ENCODE measurements at places on chromosomes 11 and 22. TPM values are rescaled to one million over a fixed set of nuclear protein-coding genes. Genes with fewer than 3 reads are reported as not detected.

ESRRA gene
- total RNA-seq: 36.1 TPM

RIMBP3C gene
- not detected for total RNA-seq

LDHAL6A gene
- not detected for total RNA-seq

ARHGAP8 gene
- 48.7 TPM for total RNA-seq

- DNase-seq: no peak
- H3K4me1 ChIP-seq: no peaks in the 10 kb centered on the region
- H3K4me3 ChIP-seq: no peak overlapping the region
- H3K36me3 ChIP-seq: no peaks in the 10 kb centered on the region
- no peaks in the 10 kb centered on the region for H3K27me3 ChIP-seq
- no peak overlapping the region for H3K27ac ChIP-seq
These were observed 132.4 kb upstream of the ZC3H12C start for GRCh38 chr11:109960831-109961230.

- no peaks in the 10 kb centered on the region for H3K36me3 ChIP-seq
- H3K27me3 ChIP-seq: peaks cover 64% of the 10 kb centered on the region
- DNase-seq: no peak
- H3K4me1 ChIP-seq: peaks cover 41% of the 10 kb centered on the region
- H3K27ac ChIP-seq: no peak overlapping the region
These were observed 537 bp downstream of the SCN4B start for GRCh38 chr11:118152020-118152551.

DNA sequence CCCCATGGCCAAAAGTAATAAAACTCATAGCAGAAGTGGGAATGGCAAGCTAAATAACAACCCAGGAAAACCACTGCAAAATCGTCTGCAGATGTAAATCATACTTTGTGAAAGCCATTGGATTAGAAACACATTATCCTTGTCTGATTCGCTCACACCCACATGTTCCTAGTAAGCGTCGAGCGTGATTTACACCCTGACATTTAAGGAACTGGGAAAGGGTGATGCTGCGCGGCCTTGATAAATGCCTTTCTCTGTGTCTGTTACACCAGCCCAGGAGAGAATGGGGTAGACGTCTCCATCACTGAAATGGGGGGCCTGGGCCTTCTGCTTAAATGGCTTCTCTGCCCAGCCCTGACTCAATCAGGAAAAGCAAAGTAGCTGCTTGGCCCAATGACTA lies 162.7 kb downstream of the NTM start:
- peaks cover 6% of the 10 kb centered on the region for H3K4me1 ChIP-seq
- no peaks in the 10 kb centered on the region for H3K27me3 ChIP-seq
- H3K4me3 ChIP-seq: no peak overlapping the region
- no peaks in the 10 kb centered on the region for H3K36me3 ChIP-seq
- H3K27ac ChIP-seq: no peak overlapping the region

DNA sequence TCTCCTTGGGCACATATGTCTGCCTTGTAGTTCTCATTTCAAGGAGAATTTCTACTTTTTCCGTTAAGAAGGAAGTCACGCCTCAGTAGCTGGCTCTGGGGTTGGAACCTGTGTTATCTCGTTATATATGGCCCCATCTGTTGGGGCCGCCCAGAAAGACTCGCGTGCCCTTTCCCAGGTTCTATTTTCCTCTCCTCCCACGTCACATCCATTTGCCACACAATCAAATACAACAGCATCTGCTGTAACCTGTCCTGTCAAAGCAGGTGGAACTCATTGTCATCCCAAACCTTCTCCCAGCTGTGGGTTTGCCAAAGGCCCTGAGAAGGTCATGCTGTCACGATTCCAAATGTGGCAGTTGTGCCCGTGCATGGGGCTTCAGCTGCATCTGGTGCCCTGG lies 213.1 kb upstream of the ZBED5 start:
- H3K4me1 ChIP-seq: peaks cover 11% of the 10 kb centered on the region
- no peaks in the 10 kb centered on the region for H3K36me3 ChIP-seq
- no peaks in the 10 kb centered on the region for H3K27me3 ChIP-seq
- H3K4me3 ChIP-seq: no peak overlapping the region

GRCh38 chr11:6667733-6668374 lies 12.2 kb upstream of the DCHS1 start:
- no peak for DNase-seq
- no peak overlapping the region for H3K27ac ChIP-seq
- no peaks in the 10 kb centered on the region for H3K36me3 ChIP-seq
- no peaks in the 10 kb centered on the region for H3K27me3 ChIP-seq
- H3K4me3 ChIP-seq: no peak overlapping the region

DNA sequence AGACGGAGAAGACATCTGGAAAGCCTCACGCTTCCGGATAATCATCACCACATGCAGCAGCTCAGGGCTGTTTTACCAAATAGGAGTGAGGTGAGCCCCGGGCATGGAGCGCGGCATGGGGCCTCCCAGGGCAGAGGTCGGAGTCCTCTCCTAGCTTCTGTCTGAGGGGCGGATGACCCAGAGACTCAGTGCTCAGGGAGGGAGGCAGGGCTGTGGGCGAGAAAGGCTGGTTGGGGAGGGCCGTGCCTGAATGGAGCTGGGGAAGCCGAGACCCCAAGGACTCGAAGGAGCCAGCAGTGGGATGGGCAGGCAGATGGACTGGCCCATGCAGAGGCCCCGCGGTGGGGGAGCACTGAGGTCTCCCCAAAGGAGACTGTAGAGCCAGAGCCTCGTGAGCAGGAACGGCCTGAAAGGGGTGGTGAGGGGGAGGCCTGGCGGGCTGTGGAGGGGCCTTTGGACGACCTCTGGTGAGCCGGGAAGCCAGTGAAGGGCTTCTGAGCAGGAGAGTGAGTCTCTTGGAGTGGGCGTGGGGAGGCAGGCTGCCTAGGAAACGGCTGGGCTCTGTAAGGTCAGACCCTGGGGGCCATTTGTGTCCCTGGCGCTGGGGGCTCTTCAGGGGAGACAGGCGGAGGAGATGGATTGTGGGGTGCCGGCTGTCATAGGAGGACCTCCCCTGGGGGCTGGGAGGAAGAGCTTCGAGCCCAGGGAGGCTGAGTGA lies 24.7 kb upstream of the PANX2 start:
- no peak overlapping the region for H3K4me3 ChIP-seq
- no peak overlapping the region for H3K27ac ChIP-seq
- no peaks in the 10 kb centered on the region for H3K4me1 ChIP-seq
- DNase-seq: no peak
- H3K36me3 ChIP-seq: no peaks in the 10 kb centered on the region
- H3K27me3 ChIP-seq: no peaks in the 10 kb centered on the region

GRCh38 chr11:106466521-106467080 lies 389.1 kb downstream of the AASDHPPT start:
- DNase-seq: no peak
- H3K4me3 ChIP-seq: no peak overlapping the region
- H3K36me3 ChIP-seq: no peaks in the 10 kb centered on the region

DNA sequence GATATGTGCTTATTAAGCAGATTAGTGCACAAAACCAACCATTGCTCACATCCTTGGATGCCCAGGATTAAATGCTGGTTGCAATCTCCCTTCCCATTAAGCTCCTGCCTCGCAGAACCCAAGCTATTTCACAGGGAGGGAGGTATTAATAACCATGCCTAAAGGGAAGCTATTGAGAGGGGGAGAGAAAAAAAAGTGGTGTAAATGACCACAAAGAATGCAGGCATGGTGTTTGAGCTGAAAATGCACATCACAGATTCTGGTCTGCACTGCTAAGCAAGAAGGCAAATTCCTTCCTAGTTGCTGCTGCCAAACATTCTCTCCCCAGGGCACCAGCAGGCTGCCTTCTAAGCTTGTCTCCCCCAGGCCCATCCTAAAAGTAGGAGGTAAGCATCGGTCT lies 92.0 kb upstream of the ISX start:
- H3K27ac ChIP-seq: no peak overlapping the region
- DNase-seq: no peak
- H3K36me3 ChIP-seq: no peaks in the 10 kb centered on the region
- no peaks in the 10 kb centered on the region for H3K27me3 ChIP-seq

DNA sequence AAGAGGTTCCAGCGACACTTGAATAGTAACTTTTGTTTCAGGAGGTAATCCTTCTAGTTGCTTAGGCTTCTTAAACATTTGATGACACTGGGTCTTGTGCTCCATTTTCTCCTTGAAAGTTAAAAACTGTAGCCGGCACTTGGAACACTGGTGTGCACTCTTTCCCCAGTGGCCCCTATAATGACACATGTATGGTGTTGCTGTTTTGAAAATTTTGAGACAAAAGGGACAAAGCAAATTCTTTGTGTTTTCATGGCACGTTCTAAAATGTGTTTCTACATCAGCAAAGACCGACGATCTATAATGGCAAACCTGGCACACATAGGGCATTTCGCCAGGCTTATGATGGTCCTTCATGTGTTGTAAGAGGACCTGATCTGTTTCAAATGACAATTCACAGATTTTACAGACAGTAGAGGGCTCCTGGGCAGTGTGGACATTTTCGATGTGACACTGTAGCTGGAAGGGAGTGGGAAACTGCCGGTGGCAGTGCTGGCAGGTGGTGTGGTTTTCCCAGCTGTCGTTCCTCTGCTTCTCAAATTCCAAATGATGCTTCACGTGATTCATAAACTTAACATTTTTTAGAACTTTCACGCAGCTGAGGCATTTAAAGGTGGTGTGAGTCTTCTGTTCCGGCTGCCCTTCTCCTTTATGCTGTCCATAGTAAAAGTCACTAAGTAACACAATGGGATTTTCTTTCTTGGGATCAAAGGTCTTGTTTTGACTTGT lies 20.5 kb downstream of the ZNF280B start:
- peaks cover 8% of the 10 kb centered on the region for H3K36me3 ChIP-seq
- no peak overlapping the region for H3K4me3 ChIP-seq
- H3K4me1 ChIP-seq: no peaks in the 10 kb centered on the region
- H3K27me3 ChIP-seq: peaks cover 1% of the 10 kb centered on the region
- DNase-seq: no peak
- H3K27ac ChIP-seq: no peak overlapping the region

GRCh38 chr11:14742849-14743559 lies 99.4 kb downstream of the PDE3B start:
- no peak overlapping the region for H3K27ac ChIP-seq
- no peak for DNase-seq
- H3K4me3 ChIP-seq: no peak overlapping the region
- peaks cover 1% of the 10 kb centered on the region for H3K27me3 ChIP-seq

DNA sequence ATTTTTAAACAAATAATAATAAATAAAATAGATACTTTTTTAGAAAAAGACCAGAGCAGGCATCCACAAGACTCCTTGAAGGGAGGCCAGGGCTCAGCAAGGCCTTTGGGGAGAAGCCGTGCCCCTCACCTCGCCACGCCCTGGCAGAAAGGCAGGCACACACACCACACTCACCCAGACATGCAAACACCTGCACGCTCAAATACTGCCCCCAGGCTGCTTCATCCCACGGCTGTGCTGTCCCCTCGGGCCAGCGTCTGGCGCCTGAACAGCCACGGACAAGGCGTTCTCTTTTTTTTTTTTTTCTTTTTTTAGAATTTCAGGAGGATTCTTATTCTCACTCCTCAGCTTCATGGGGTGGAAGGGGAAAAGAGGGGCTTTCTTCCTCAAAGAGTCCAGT lies 1.5 kb downstream of the FADS3 start:
- H3K27ac ChIP-seq: no peak overlapping the region
- no peaks in the 10 kb centered on the region for H3K4me1 ChIP-seq

DNA sequence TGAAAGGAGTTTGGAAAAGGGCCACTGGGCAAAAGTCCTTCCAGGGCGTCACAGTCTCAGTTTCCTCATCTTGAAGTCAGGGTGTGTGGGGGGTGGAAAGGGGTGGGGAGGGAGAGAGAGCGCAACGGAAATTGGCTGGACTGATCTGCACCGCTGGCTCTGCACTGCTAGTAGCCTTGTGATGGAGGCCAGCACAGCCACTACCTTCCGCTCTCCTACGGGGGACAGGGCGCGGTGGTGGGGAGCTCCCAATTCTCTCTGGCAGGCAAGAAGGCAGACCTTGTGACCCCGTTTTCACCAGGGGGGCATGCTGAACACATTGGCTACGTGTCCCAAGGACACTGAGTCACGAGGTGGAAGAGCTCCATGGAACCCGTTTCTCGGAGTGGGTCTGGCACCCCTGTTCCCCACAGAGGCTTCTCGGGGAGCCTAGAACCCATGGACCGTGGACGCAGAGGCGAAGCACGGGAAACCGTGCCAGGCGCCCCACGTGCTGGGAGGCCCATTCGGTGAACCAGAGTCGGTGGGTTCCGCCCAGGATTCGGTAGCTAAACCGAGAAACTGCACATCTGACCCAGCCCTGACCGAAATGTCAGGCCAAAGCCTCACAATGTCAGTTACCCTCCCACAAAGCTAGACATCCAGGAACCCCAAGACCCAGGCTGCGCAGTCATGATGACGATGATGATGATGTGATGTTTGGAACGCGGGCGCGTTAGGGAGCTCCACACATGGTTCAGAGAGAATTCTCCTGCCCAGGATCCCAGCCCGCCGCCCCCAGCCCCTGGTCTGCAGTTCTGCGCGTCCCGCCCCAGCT lies 28.3 kb upstream of the WNT11 start:
- H3K4me3 ChIP-seq: peak overlapping the region; percentile 98
- no peaks in the 10 kb centered on the region for H3K36me3 ChIP-seq
- H3K4me1 ChIP-seq: peaks cover 5% of the 10 kb centered on the region
- H3K27ac ChIP-seq: peak overlapping the region; percentile 59
- no peaks in the 10 kb centered on the region for H3K27me3 ChIP-seq
- DNase-seq: no peak

GRCh38 chr11:109424901-109425300 lies 2.9 kb downstream of the C11orf87 start:
- peak; percentile 27 for DNase-seq
- H3K36me3 ChIP-seq: no peaks in the 10 kb centered on the region
- no peak overlapping the region for H3K4me3 ChIP-seq
- no peak overlapping the region for H3K27ac ChIP-seq
- H3K27me3 ChIP-seq: peaks cover 15% of the 10 kb centered on the region
- peaks cover 11% of the 10 kb centered on the region for H3K4me1 ChIP-seq

DNA sequence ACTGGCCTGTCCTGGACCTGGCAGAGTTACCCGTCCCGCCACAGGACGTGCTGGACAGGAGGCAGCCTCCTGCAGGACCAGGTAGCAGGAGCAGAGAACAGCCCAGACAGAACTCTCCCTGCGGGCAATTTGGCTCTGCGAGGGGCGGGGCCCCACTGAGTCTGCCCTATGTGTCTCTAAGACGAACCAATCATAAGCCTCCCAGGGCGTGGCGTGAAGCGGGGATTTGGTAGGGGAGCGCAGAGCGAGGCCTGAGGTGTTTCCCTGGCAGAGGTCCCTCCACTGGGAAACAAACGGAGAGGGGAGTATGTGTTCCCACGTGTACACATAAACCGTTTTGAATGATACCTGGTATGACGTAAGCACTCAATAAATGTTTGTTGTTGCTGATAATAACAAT lies 7.4 kb downstream of the CD82 start:
- no peaks in the 10 kb centered on the region for H3K27me3 ChIP-seq
- no peaks in the 10 kb centered on the region for H3K36me3 ChIP-seq
- no peak overlapping the region for H3K4me3 ChIP-seq
- H3K4me1 ChIP-seq: no peaks in the 10 kb centered on the region
- no peak overlapping the region for H3K27ac ChIP-seq

GRCh38 chr11:11748706-11749365 lies 92.9 kb upstream of the USP47 start:
- no peak overlapping the region for H3K27ac ChIP-seq
- no peaks in the 10 kb centered on the region for H3K4me1 ChIP-seq
- no peaks in the 10 kb centered on the region for H3K36me3 ChIP-seq
